ENCODE measurements at places on chromosomes 2 and 18. TPM values are rescaled to one million over a fixed set of nuclear protein-coding genes. Genes with fewer than 3 reads are reported as not detected.
A peak's percentile ranks its signal among the peaks of the same experiment; 100 is the strongest.

DNA sequence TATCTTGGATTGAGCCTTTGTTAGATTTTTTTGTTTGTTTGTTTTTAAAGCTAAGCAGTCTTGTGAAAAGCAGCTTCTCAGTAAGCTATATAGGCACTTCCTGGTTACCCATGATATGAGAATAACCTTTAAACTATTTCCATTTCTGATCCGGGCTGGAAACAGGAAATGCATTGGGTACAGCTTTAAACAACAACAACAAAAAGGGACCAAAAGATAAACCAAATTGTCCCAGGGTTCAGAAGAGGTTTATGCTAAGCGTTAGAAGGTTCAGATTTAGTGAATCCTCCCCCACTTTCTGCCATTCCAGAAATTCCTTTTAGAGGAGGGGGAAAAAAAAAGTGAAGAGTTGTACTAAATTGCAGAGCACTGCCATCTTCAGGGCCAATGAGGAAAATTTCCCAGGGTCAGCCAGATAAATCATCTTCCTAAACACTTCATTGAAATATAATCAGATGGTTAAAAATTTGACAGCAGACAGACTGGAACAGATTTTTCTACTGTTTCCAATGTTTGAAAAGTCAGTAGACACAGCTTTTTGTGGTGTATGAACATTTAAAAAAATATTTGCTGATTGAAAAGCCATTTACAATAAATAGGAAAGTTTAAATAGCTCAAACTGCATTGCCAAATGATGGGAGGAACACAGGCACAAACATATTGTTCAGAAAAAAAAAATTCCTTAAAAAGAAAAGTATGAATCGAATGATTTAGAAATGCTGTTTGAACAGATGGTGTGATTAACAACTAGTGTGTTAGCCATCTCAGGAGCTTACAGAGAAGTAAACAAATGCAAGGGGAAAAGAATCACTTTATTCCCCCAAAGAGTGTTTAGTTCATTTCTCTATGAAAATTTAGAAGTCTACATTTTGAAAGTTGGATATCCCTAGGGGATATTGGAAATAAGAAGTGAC is 189.9 kb upstream of the TANK start:
- no peaks in the 10 kb centered on the region for H3K4me1 ChIP-seq
- DNase-seq = no peak
- no peaks in the 10 kb centered on the region for H3K27me3 ChIP-seq
- H3K27ac ChIP-seq = peak overlapping the region; percentile 51
- H3K36me3 ChIP-seq = no peaks in the 10 kb centered on the region
- H3K4me3 ChIP-seq = peak overlapping the region; percentile 39

DNA sequence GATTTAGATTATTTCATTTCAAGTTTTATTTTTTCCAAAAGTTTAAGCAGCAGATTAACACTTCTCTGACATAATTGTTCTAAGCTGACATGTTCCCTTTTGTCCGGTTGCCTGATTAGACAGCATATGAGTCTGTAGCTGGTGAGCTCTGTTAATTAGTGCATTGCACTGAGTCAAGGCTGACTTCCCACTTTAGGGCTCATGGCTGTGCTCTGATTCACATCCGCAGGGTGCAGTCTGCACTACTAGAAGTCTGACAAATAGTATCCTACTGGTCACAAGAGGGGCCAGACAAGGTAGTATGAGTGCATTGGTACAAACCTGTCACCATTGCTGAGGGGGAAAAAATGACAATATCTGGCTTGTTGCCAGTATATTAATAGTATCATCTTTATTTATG is 443.9 kb upstream of the ZNF804A start:
- DNase-seq = no peak
- no peak overlapping the region for H3K27ac ChIP-seq
- no peaks in the 10 kb centered on the region for H3K4me1 ChIP-seq
- no peak overlapping the region for H3K4me3 ChIP-seq

- no peak overlapping the region for H3K4me3 ChIP-seq
- DNase-seq = no peak
- H3K36me3 ChIP-seq = peaks cover 3% of the 10 kb centered on the region
- H3K27ac ChIP-seq = no peak overlapping the region
- H3K27me3 ChIP-seq = no peaks in the 10 kb centered on the region
Measured at GRCh38 chr2:221524158-221524557, 47.9 kb downstream of the EPHA4 start.

GRCh38 chr2:99911736-99912135 is 230.7 kb downstream of the AFF3 start:
- H3K27ac ChIP-seq = no peak overlapping the region
- H3K4me3 ChIP-seq = no peak overlapping the region
- no peaks in the 10 kb centered on the region for H3K36me3 ChIP-seq
- no peaks in the 10 kb centered on the region for H3K27me3 ChIP-seq

- no peak overlapping the region for H3K4me3 ChIP-seq
- no peak overlapping the region for H3K27ac ChIP-seq
- H3K4me1 ChIP-seq = no peaks in the 10 kb centered on the region
- DNase-seq = no peak
- H3K36me3 ChIP-seq = no peaks in the 10 kb centered on the region
Measured at GRCh38 chr2:4369826-4370419, 666.5 kb downstream of the DCDC2C start.

DNA sequence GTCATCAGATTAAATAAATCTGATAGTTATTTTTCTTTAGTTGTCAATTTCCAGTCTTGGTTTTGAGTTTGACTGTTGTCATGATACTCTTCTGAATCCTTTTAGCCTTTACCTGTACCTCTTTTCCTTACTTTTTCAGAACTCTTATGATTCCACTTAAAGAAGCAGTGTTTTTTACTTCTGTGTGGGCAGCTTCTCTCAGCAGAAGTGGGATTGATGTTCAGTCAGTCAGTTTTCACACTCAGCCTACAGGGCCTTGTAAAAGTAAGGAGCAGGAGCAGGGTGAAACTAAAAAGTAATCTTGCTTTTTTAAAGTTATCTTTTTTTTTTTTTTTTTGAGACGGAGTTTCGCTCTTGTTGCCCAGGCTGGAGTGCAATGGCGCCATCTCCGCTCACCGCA is 75.1 kb downstream of the HAUS1 start:
- H3K4me1 ChIP-seq = peaks cover 6% of the 10 kb centered on the region
- no peak overlapping the region for H3K27ac ChIP-seq
- DNase-seq = no peak

- no peak overlapping the region for H3K4me3 ChIP-seq
- H3K27me3 ChIP-seq = no peaks in the 10 kb centered on the region
- H3K36me3 ChIP-seq = no peaks in the 10 kb centered on the region
- H3K27ac ChIP-seq = no peak overlapping the region
Measured at GRCh38 chr2:2098458-2099167, 232.5 kb downstream of the MYT1L start.

- no peak overlapping the region for H3K27ac ChIP-seq
- H3K27me3 ChIP-seq = no peaks in the 10 kb centered on the region
- H3K4me3 ChIP-seq = no peak overlapping the region
Measured at GRCh38 chr18:40852406-40852805, 1102.6 kb upstream of the PIK3C3 start.

DNA sequence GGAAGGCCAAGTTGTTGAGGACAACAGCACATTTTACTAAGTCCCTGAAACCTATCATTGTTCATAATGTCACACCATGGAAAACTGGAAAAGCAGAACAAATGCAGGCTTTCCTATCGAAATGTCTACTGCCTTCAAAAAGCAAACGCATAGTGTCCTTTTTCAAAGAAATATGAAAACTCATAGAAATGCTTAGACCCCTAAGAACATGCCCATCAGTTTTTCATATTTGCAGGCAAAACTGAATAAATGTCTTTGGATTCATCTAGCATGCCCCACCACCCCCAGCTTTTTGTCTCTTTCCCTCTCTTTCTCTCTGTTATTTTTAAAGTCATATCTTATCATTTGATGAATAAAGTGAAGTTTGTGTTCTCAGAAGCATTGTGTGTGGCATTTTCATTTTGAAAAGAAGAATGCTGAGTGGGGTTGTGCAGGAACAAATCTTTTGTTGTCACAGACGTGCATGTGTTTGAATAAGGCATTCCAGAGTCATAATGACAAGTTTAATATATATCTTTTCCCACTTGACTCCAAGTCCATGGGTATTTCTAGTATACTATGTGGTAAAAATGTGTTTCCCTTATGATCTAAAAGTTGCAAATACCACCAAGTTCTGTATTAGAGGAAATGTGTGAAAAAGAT is 2180.0 kb upstream of the PIK3C3 start:
- H3K36me3 ChIP-seq = no peaks in the 10 kb centered on the region
- no peaks in the 10 kb centered on the region for H3K4me1 ChIP-seq
- no peak overlapping the region for H3K27ac ChIP-seq
- no peaks in the 10 kb centered on the region for H3K27me3 ChIP-seq
- DNase-seq = no peak
- H3K4me3 ChIP-seq = no peak overlapping the region

DNA sequence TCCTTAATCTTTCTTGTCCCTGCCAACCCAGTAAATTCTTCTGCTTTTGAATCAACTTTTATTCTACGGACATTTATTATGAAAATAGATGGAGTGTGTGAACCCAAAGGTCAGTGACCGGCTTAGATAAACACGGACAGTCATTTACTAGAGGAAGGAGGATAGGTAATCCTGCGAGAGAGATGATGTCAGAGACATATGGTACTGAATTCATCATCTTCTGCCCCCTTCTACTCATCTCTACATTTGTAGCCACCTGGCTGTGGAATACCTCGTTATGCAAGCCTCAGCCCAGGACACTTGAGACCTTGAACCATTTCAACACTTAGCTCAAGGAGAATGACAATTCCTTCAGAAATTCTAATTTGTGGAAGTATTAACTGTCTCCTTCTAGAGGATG is 443.6 kb downstream of the TDRD15 start:
- H3K27me3 ChIP-seq = no peaks in the 10 kb centered on the region
- H3K4me1 ChIP-seq = no peaks in the 10 kb centered on the region
- H3K36me3 ChIP-seq = no peaks in the 10 kb centered on the region
- H3K27ac ChIP-seq = no peak overlapping the region
- no peak overlapping the region for H3K4me3 ChIP-seq
- DNase-seq = no peak

DNA sequence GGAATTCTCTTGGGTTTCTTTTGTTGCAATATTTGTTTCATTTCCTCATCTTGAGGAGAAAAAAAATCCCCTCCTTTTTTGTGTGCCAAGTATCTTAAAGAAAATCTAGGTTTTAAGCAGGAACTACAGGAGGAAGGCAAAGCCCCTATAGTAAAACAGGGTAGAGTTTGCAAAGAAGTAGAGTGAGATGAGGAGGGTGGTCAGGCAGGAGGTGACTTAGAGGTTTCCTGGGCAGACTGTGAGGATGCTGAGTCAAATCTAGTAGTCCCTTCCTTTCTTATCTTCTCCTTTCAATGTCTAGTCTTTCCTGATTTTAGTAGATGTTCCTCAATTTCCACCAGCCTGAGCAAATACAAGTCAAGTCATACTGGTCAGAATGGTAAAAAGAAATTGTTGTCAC is 222.5 kb downstream of the PMAIP1 start:
- no peaks in the 10 kb centered on the region for H3K36me3 ChIP-seq
- DNase-seq = no peak
- H3K4me3 ChIP-seq = no peak overlapping the region
- H3K4me1 ChIP-seq = no peaks in the 10 kb centered on the region
- no peaks in the 10 kb centered on the region for H3K27me3 ChIP-seq

DNA sequence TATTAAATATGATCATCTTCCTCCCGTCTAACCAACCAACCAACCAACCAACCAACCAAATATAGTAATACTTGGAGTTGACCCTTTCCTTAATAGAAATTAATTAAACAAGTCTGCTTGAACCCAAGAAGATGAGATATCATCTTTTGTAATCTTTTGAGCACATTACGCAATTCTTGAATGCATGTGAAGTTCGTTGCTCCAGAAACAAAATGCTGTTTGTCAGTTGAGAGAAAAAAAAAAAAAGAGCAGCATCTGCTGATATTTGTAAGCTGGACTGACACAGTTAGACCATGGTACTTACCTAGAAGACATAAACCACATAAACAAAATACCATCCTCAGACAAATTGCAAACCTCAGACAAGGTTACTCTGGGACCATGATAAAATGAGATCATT is 9.2 kb upstream of the SERPINB2 start:
- H3K27me3 ChIP-seq = no peaks in the 10 kb centered on the region
- DNase-seq = no peak
- no peak overlapping the region for H3K4me3 ChIP-seq
- H3K27ac ChIP-seq = no peak overlapping the region
- H3K4me1 ChIP-seq = no peaks in the 10 kb centered on the region
- no peaks in the 10 kb centered on the region for H3K36me3 ChIP-seq

- H3K36me3 ChIP-seq = no peaks in the 10 kb centered on the region
- H3K27ac ChIP-seq = no peak overlapping the region
- H3K27me3 ChIP-seq = no peaks in the 10 kb centered on the region
- H3K4me3 ChIP-seq = no peak overlapping the region
Measured at GRCh38 chr2:136990316-136990715, 225.0 kb downstream of the THSD7B start.

- no peak for DNase-seq
- H3K27me3 ChIP-seq = no peaks in the 10 kb centered on the region
- no peaks in the 10 kb centered on the region for H3K36me3 ChIP-seq
- H3K4me3 ChIP-seq = no peak overlapping the region
Measured at GRCh38 chr2:103361712-103362111, 599.9 kb downstream of the TMEM182 start.

DNA sequence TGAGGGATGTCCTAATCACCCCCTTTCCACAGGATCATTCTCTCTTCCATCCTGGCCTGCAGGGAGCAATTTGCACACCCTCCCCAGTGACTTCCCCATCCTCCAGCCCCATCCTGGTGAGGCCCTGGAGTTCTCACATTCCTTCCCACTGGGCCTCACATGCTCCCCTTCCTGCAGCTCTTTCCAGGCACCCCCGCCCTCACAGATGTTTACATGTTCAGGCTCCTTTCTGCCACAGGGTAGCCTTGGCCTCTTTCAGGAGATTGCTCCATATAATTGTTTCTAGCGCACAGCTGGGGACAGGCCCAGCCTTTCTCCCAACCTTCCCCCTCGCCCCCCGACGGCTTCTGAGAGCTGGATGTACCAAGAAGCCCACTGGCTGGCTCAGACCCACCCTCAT is 288.4 kb upstream of the TRIB2 start:
- H3K27me3 ChIP-seq = no peaks in the 10 kb centered on the region
- peaks cover 14% of the 10 kb centered on the region for H3K4me1 ChIP-seq
- no peak overlapping the region for H3K27ac ChIP-seq
- no peaks in the 10 kb centered on the region for H3K36me3 ChIP-seq
- DNase-seq = no peak
- H3K4me3 ChIP-seq = no peak overlapping the region

- H3K4me3 ChIP-seq = no peak overlapping the region
- H3K4me1 ChIP-seq = no peaks in the 10 kb centered on the region
- peaks cover 47% of the 10 kb centered on the region for H3K36me3 ChIP-seq
Measured at GRCh38 chr2:210128961-210129360, 42.2 kb downstream of the KANSL1L start.

Gene RHOB
- total RNA-seq = 3,143 TPM

Gene STPG4
- not detected for total RNA-seq

Gene RTN4
- total RNA-seq = 296 TPM

Gene KIF3C
- total RNA-seq = 11.9 TPM

Gene GNAL
- total RNA-seq = 5.9 TPM

Gene CTAGE1
- total RNA-seq = not detected

Gene EIF2AK2
- 10.6 TPM for total RNA-seq

Gene CHST9
- total RNA-seq = 0.21 TPM

Gene SERPINB3
- total RNA-seq = 0.21 TPM

Gene FSHR
- total RNA-seq = not detected

Gene ALPP
- not detected for total RNA-seq

Gene ASPRV1
- 4.3 TPM for total RNA-seq

Gene FBXO48
- 1.2 TPM for total RNA-seq

Gene TUBB8B
- total RNA-seq = not detected

Gene EFEMP1
- total RNA-seq = 1,320 TPM

Gene RAX
- not detected for total RNA-seq

Gene OXER1
- 0.32 TPM for total RNA-seq

All from ascending aorta (tissue), 2 donors.